K562 (cell line): ENCODE measurements at places on chromosomes 12 and 14. TPM values are rescaled to one million over a fixed set of nuclear protein-coding genes. Genes with fewer than 3 reads are reported as not detected.

The TMTC1 gene
- 0.13 and 0.16 TPM in 2 replicates for total RNA-seq

The PLEKHD1 gene
- not detected in 2 replicates for total RNA-seq

The PMCH gene
- not detected in 2 replicates for total RNA-seq

- H3K4me1 ChIP-seq = peaks cover 5% of the 10 kb centered on the region; the same call in 1 of the 2 replicates
- no peak overlapping the region for H3K4me3 ChIP-seq
- H3K27ac ChIP-seq = no peak overlapping the region
These were observed 255.9 kb upstream of the ARID2 start for GRCh38 chr12:45473636-45474035.
